ENCODE measurements at places on chromosomes 6 and 20.

- DNase-seq: no peak
Measured at GRCh38 chr6:123742626-123743025, 61.0 kb upstream of the NKAIN2 start.

GRCh38 chr6:124867121-124867520 lies 95.1 kb upstream of the RNF217 start:
- no peak for DNase-seq

DNA sequence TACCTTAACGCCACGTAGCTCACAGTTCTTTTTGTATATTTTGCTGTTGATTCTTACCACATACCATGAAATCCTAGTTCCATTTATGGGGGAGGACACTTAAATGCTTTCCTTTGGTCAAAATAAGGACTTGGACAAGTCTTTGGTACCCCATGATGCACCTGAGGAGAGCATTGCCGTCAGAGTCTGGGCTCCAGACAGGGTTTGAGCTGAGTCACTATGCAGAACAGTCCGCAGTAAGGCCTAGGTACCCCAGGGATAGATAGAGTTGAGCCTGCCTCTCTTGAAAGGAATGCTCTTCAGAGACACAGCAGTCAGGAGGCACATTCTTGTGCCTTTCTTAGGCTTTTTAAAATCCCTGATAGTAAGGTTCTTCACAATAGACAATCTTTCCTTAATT lies 6.0 kb downstream of the PARD6B start:
- no peak for DNase-seq

DNA sequence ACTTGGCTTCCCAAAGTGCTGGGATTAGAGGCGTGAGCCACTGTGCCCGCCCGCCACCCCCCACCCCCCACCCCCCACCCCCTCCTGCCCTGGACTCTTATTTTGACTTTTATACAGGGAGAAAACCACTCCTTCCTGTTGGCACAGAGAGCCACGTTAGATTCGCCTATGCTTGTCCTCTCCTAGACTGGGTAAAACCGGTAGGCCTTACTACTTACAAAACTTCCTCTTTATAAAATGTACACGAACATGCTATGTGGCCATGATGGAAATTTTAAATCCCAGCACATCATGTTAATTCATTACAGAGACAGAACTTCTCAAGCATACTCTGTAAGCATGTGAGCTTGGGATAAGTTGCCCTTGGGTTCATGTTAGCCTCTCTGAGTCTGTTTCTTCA lies 124.2 kb downstream of the SLC24A3 start:
- DNase-seq: no peak

GRCh38 chr20:5067877-5068645 lies 51.7 kb downstream of the PCNA start:
- DNase-seq: no peak

Measured in CD8-positive, alpha-beta memory T cell (primary cell).